ENCODE measurements at places on chromosomes 7 and 10.
A peak's percentile ranks its signal among the peaks of the same experiment; 100 is the strongest.

DNA sequence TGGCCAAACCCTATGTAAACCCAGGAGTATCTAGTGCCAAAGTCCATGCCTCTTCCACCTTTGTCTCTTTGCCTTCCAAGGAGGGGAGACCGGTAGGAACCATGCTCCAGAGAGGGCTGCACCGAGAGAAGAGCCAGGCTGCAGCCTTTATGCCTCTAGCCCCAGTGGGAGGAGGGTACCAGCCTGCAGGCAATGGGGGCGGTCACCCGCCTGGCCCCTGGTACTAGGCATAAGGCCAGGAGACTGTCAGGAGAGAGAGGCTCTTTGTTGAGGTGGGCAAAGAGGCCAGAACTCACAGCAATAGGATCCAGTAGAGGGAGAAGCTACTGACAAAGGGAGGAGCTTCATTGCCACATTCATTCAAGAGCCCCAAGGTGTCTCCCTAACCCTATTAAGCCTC, 146.6 kb upstream of the PDE1C start:
- no peak for DNase-seq

DNA sequence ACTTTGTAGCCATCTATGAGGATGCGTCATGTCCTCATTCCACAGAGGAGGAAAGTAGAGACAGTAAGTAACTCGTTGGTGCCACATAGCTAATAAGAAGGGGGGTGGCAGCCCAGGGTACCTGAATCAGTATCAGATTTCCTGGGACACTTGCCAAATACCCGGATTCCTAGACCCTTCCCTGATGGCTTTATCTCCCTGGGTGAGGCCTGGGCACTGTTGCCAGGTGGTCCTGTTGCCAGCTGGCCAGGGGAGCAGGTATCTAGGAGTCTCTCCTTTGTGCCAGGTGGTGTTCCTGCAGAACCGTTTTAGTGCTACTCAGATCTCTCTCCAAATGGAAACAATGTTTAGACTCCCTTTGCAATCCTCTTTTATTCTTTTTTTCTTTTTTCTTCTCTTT, 12.7 kb downstream of the SLC29A3 start:
- no peak for DNase-seq

DNA sequence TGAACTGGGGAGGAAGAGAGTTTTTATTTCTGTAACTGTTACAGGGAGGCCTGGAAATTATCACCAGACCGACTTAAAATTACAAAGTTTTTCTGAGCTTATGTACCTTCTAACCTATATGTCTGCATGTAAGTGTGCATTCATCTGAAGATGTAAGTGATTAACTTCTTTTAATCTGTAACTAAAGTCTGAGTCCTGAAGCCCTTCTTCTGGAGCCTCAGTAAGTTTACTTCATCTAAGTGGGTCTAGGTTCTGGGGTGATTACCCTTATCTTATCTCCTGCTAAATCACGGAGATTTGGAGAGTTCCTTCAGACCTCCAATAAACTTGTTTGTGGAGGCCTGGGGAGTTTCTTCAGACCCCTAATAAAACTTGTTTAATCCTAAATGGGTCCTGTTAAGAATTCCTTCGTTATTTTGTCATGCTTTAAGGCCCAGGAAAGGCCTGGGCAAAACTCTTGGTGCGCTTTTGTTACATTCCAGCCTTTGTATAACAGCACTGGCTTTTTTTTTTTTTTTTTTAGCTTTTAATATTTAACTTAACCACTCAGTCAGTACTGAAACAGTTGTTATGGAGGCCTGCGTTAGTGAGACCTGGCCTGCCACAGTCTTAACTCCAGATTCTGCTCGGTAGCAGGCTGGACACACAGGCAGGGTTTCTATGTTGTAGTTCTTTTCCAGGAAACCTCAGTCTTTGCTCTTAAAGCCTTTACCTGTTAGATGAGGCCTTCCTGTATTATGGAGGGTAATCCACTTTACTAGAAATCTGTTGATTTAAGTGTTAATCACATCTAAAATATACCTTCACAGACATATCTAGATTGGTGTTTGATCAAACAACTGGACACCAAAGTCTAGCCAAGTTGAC, 33.0 kb downstream of the TPST1 start:
- no peak for DNase-seq

DNA sequence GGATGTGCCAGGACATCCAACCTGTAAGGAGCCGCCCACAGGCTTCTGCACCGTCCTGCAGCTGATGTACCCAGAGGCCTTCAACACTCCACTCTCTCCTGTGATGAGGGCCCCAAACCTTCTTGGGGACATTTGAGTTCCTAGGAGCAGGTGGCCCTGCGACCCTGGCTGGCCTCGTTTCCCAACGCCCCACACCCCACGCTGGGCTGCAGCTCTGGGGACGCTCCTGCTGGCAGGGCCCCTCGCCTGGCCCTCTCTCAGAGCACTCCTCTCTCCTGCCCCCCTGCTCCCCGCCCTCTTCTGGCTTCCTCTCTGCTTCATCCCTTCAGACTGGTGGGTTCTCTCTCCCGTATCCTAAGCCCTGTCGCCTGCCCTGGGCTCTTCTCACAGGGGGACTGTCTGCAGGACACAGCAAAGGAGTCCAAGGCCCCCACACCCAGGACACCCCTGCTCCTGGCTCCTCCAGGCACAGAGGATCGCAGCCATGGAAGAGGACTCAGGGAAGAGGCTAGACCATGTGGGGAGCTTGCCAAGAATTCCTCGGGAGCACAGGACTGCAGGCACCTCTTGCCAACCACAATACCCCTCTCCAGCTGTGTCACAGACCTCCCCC, 541.4 kb downstream of the TCERG1L start:
- DNase-seq = no peak

DNA sequence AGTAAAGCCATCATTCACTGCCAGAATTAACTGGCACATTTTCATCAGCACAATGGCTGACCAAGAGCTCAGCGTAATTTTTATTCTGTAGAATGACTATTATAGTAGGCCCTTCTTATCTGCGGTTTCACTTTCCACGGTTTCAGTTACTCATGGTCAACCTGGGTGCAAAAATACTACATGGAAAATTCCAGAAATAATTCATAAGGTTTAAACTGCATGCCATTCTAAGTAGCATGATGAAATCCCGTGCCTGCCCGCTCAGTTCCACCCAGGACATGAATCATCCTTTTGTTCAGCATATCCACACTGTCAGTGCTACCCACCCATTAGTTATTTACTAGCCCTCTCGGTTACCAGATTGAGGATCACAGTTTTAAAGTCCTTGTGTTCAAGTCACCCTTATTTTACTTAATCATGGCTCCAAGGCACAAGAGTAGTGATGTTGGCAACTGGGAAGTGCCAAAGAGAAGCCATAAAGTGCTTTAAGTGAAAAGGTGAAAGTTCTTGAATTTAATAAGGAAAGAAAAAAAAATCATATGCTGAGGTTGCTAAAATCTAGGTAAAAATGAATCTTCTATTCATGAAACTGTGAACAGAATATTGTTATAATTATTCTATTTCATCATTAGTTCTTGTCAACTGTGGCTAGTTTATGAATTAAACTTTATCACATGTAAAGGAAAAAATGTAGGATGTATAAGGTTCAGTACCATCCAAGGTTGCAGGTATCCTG, 204.9 kb downstream of the DOCK4 start:
- DNase-seq = no peak

DNA sequence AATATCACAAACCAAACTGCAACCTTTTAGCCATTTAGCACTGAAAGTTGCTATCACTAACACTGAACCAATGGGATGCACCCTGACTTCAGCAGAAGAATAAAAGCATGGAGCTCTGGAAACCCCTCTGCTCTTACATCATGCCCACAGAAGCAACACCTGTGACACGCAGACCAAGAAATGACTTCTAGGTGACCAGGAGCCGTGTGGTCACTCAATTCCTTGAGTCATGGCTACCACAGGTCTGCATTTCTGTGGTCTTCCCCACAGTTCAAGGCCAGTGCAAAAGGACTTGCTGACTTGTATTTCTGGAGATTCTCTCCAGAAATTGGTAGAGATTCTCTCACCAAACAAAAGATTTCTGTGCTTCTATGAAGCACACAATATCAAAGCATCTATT, 38.3 kb downstream of the NRCAM start:
- DNase-seq = no peak

DNA sequence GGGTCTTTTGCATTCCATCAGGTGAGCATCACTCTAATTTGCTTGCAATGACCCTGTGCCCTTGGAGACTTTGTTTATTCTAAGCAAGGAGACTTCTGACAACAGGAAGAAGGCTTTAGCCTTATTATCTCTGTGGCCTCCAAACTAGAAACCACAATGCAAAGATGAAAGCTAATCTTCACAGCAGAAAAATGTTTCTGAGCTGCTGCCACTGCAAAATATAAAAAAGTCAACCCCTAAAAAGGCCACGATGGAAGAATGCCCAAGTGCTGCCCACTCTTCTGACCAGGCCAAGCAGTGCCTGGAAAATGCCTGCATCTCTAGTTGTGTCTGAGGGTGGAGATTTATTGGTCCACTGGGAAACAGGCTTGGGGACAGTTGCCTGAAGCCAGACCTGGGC, 299.9 kb downstream of the C7orf25 start:
- no peak for DNase-seq

DNA sequence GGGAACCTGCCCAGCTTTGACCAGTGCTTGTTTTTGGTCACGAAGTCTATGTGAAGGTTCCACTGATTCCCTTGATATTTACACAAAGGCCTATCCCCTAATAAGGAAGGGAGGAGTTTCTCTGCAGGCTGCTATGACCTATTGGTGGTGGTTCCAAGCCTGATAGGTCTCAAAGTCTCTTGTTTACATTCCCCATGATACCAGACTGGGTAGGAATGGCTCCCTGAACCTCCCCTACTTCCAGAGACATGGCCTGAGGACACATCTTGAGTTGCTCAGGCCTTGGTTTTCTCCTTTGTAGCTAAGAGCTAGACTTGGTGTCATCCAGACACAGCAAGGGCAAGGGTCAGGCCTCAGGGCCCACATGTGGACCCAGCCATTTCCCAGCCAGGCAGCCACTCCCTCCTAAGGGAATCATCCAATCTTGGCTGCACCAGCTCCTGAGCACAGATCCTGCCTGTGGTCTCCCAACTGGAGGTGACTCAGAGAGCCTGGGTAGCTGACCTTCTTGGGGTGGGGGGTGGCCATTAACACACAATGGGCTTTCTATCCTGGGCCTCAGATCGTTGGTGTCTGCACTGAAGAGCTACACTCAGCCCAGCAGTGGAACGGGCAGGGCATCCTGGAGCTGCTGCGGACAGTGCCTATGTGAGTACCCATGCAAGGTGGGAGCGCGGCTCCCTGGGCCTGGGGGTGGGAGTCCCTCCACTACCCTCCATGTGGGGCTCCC, 51.0 kb upstream of the TRIM8 start:
- DNase-seq = no peak

GRCh38 chr10:102450374-102451104, 804 bp downstream of the C10orf95 start:
- peak; percentile 93 for DNase-seq

GRCh38 chr10:32253276-32253675, 93.7 kb downstream of the EPC1 start:
- DNase-seq = no peak

GRCh38 chr7:98178321-98178720, 32.9 kb upstream of the BHLHA15 start:
- no peak for DNase-seq

DNA sequence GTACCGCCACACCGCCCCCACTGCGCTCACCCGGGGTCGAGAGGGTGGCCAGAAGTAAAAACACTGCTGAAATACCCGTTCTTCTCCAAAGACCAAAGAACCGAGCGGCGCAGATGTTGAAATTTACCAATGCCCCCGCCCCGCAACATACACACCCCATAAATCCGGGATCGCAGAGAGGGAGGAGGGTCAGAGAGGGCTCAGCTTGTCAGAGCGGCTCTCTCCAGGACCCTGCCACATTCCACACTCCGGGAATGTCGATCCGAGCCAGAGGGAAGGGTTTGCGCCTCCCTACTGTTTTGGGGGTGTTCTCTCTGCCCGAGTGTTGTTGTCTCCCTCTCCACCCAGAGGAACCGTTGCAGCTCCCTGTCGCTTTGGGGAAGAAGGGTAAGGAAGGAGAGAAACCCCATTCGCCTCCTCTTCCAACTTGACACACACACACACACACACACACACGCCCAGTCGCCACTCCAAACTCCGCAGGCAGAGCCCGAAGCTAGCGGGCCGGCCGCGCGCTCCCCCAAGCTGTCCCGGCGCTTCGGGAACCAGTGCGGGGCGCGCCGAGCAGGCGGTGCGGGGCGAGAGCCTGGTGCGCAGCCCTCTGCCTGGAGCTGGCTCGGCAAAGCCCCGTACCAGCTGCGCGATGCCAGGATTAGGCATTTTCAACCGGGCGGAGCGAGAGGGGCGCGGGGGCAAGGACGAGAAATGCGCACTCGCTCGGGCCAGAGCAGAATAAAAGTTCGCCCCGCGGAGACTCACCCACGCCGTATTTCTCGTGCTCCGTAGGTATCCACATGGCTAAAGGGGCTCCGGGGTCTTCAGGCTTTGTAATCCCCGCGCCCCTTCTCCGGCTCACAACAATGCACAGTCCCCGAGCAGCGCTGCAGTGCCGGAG, 609 bp downstream of the DOCK4 start:
- DNase-seq = peak; percentile 43

DNA sequence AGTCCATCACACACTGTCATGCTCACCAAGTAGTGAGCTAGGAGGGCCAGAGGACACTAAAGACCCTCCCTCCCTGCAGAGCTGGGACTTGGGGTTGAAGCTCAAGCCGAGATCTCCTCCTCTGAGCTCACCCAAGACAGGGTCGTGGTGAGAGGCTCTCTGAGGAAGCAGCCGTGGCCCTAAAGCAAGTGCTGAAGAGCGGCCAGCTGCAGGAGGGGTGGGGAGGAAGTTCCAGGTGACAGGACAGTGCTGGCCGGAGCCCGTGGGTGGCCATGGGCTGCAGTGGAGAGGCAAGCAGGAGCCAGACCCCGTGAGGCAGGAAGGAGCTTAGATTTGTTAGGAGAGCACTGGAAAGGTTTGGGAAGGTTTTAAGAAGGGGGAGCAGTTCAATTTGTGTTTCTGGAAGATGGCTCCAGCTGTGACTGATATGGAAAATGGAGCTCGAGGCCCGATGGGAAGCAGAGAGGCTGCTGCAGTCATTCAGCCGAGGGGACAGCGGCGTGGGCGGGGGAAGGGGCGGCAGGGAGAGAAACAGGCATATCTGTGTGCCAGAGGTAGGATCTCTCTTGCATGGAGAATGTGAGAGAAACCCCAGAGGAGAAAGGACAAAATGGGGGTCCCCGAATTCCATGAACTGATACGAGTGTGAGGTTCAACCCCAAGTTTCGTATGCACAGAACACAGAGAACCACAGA, 26.9 kb upstream of the DNAAF5 start:
- no peak for DNase-seq

- DNase-seq = no peak
Observed at GRCh38 chr7:78134256-78134655, 335.7 kb downstream of the PHTF2 start.

GRCh38 chr7:78968951-78969350, 484.5 kb downstream of the MAGI2 start:
- DNase-seq = no peak
